ENCODE measurements at places on chromosomes 6 and 20. TPM values are rescaled to one million over a fixed set of nuclear protein-coding genes. Genes with fewer than 3 reads are reported as not detected.

DNA sequence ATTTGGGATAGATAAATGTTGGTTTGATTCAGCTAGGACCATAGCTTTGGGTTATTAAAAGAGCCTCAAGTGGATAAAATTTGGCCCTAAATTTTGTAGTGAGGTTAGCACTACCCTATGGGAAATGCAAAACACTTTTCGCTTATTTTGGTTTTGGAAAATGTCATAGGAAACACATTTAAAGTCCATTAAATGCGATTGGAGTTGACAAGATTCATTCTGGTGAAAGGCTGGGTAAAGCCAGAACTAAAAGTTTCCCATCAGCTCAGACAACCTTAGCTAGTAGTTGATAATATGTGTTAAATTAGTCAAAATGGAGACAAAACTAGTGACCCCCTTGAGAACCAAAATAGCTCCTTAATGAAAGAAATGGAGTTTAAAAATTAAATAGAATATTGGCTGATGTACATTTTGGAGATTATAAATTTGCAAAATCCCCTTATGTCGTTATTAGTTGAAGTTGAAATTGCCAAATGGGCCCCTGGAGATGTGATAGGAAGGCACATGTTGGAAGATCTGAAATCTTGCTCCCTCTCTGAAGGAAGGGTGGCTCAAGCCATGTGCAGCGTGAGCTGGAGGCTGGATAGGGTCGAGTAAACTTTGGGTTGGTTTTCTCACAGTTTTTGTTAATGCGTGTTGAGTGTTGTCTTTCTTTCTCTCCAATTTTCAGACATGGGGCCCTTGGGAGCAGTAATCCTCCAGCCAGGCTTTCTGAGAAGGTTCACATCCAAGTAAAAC lies 72.8 kb downstream of the CD83 start:
- DNase-seq: no peak

GRCh38 chr6:74946961-74947360 lies 258.9 kb downstream of the COL12A1 start:
- no peak for DNase-seq

ADGRF1 gene
- total RNA-seq: not detected

ABHD16B gene
- total RNA-seq: not detected

DNA sequence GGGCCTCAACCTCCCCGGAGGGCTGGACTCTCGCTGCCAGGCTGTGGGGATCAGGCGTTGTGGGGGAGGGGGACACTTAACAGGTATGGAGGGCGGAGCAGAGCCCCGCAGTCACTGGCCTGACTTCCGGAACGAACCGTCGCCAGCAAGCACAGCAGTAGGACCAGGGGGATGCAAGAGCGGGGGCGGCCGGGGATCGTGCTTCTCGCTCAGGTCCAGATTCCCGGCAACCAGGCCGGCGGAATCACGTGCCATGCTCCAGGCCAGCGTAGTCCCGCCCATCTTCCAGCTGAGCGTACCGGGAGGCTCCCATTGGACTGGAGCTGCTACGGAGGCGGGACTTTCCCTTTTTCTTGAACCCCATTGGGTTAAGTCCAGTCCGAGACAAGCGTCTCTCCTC lies 10.0 kb upstream of the POU5F1 start:
- peak; percentile 94 for DNase-seq

EPHA7 gene
- 0.24 TPM for total RNA-seq

DNA sequence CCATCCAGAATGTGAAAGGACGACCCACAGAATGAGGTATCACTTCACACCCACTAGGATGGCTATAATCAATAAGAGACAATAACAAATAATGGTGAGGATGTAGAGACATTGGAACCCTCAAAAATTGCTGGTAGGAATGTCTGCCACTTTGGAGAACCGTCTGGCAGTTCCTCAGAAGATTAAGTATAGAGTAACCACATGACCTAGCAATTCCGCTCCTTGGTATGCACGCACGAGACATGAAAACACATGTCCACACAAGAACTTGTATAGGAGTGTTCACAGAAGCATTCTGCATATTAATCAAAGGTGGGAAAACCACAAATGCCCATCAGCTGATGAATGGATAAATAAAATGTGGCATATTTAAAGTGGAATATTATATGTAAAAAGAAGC lies 100.6 kb downstream of the IRF4 start:
- no peak for DNase-seq

GRCh38 chr6:3336859-3337515 lies 78.2 kb downstream of the PSMG4 start:
- no peak for DNase-seq

DNA sequence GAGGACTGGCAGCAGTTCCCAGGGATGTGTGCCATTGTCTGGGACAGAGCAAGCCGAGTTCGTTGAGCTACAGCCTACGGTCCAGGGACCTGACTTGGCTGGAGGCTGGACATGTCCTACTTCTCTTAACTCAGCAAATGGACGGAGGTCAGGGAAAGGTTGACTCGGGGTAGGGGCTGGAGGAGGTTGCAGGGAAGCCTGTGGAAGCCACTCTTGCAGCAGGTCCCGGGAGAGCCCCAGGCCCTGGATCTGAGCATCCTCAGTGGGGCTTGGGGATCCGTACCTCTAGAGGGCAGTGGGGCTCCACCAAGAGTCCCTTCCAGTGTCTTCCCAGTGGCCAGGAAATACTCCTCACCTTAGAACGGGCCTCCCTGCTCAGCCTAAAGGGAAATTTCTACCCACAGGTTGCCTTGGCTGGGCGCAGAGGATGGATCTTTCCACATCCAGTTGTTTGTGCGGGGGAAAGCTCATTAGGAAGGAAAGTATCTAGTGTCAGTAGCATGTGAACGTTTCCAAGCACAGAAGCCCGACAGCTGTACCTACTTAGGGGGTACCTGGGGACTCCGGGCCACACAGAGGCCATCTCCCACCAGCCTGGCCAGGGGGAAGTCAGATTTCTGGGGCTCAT lies 170.2 kb downstream of the NFATC2 start:
- peak; percentile 85 for DNase-seq

DNA sequence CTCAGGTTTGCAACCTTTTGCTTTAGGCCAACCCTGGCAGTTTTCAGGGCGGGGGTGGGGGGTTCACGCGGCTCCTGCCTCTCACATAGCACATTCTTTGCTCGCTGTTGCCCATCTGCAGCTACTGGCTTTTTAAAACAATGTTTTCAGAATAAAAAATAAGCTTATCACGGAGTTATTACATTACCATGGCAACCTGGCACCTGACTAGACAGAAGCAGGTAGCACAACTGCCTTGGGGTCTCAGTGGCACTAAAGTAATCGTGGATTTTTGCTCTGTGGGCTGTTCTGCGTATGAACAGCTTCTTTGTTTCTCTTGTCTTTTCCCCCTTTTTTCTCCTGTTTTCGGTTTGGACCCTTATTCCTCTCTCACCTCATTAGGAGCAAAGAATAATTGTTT lies 9.1 kb upstream of the MANBAL start:
- no peak for DNase-seq

GRCh38 chr6:36345681-36346466 lies 9.2 kb upstream of the BNIP5 start:
- DNase-seq: peak; percentile 41

DNA sequence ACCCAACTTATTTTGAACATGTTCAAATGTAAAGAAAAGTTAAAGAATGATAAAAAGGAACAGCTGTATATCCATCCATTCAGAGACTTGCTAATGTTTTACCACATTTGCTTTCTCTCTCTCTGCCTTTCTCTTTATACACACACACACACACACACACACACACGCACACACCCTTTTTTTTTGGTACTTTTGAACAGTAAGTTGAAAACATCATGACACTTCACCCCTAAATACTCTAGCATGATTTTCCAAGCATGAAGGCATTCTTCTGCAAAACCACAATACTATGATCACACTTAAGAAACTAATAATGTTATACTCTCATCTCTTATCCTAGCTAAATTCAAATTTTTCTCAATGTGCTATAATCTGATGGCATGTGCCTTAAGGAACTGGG lies 192.3 kb downstream of the UTRN start:
- DNase-seq: no peak

DNA sequence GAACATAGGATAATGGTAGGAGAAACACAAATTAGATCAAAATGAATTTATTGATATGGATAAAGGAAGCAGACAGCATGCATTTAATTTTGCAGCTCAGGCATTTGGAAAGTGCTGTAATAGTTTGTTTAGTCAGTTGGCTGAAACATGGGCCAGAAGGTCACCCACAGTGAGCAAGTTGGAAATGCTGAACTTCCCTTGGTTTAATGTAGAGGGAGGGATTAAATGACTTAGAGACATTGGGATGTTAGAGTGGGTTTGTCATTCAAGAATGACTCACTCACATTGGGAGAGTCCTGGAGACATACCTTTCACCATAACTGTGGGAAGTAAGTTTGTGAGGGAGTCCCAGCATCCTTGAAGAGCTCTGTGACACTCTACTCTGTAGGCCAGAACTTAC lies 231.5 kb upstream of the PLCB4 start:
- DNase-seq: no peak

BIRC7 gene
- total RNA-seq: not detected

LY6G6D gene
- total RNA-seq: not detected

GRCh38 chr6:85756982-85757381 lies 114.3 kb upstream of the SYNCRIP start:
- DNase-seq: no peak

PROKR2 gene
- not detected for total RNA-seq

ERVFRD-1 gene
- total RNA-seq: 0.14 TPM

DNA sequence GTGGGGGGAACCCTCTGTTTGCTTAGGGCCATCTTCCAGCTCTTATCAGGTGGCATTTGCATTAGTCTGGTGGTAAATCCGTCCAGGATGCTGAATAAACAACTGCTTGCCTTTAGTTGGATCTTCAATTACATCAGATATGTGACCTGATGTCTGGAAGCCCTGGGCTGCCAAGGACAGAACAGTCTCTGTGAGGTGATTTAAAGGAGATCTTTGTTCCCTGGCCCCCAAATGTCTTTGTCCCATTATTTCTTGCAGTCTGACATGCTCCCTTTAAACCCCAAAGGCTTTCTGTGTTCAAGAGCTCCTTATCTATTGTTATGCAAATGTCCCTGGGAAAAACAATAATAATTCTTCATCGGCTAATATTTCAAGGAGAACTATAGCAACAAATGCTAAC lies 84.6 kb upstream of the SPTLC3 start:
- no peak for DNase-seq

- peak; percentile 84 for DNase-seq
These were observed 3.7 kb upstream of the SYNDIG1 start for GRCh38 chr20:24465730-24466129.

DNA sequence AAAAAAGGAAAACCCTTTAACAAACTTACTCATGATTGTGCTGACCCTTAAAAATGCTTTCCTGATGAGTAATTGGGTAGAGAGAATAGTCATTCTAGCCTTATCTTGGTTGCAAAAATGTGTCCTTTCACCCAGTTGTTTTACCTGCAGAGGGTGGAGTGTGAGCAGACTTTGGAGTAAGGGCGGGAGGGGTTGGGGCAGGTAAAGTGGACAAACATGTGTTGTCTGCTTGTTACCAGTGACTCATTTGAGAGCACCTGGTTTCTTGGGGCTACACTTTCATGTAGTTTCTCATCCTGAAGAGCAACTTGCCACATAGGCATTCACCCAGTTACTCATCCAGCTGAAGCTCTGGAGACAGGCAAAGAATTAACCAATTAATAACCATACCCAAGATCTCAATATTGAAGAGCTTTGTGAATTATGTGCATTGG lies 121.1 kb downstream of the TNFRSF21 start:
- DNase-seq: no peak

- peak; percentile 60 for DNase-seq
These were observed 136.1 kb upstream of the THEMIS start for GRCh38 chr6:128036808-128037570.

DNA sequence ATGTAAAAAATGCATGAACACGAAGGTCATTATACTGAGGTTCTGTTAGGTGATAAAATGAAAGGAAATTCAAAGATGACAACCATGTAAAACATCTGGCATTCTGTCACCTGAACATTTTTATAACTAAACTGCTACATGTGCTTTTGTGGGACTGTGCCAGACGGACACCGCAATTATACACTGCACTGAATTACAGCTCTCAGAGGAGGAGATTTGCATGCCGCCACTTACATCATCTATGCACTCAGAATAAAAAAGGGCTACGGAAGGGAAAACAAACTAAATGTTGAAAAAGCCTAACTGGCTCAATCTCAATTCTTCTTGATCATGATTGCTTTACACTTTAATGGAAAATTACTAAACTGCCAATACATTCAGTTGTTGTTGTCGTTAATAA lies 614.0 kb upstream of the EYS start:
- DNase-seq: no peak
